Endothelial cell of umbilical vein (primary cell): ENCODE measurements at places on chromosomes 3 and 15. TPM values are rescaled to one million over a fixed set of nuclear protein-coding genes. Genes with fewer than 3 reads are reported as not detected.

Gene FMN1
- 0.29 and 0.39 TPM in 2 replicates for total RNA-seq

Gene CFAP100
- not detected in 2 replicates for total RNA-seq

- no peak for DNase-seq
These were observed 25.5 kb downstream of the KCNAB1 start for GRCh38 chr3:156145866-156146265.

Gene LAMB2
- 374 and 423 TPM in 2 replicates for total RNA-seq

Gene PLXND1
- 834 and 860 TPM in 2 replicates for total RNA-seq

DNA sequence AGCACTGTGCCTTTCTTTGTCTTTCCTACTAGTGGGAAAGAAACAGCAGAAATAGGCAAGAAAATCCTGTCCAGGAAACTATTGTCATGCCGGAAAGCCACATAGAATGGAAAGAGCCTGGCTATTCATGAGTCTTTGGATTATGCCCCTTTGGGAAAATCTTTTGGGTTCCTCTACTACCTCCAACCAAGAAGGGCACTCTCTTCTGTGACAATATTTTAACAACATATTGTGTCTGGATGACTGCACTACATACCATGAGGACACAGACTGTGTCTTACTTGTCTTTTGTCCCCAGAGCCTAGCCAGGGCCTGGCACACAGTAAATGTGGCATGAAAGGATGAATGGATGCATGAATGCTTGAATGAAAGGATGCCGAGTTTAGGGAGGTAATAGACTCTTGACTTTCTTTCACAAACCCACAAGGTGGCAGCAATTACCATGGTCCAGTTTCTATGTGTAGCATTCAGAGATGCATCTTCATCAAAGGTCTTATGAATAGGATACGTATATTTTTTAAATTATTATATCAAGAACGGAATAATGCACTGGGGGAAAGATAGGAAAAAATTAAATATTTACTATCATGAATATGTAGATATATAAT, 30.3 kb downstream of the ARL14 start:
- DNase-seq: peak; percentile 43

GRCh38 chr15:62825191-62825590, 217.4 kb upstream of the TPM1 start:
- no peak for DNase-seq
